ENCODE measurements at places on chromosomes 6 and 20.

GRCh38 chr20:1505871-1506270 is 14.7 kb upstream of the SIRPB2 start:
- DNase-seq: no peak

GRCh38 chr6:161011492-161012480 is 20.2 kb downstream of the MAP3K4 start:
- DNase-seq: no peak

GRCh38 chr20:2104236-2104635 is 2.6 kb downstream of the STK35 start:
- DNase-seq: no peak

- DNase-seq: no peak
Measured at GRCh38 chr6:120496661-120497060, 837.6 kb downstream of the TBC1D32 start.

DNA sequence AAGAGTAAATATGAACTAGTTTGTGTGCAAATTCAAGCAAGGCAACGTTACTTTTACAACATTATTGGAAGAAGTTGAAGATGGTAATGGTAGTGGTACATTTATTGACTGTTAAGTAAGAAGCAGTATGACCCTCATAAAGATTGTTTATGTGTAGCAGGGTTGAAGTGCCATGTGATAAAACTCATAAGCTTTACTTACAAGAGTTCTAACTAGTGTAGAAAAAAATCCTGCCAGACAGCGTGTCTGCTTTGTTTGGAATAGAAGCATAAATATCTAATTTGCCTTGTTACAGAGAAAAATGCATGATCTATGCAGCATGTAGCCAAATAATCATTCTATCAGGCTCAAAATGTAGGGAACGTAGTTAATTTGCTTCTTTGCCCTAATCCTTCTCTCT is 450.8 kb upstream of the SOX4 start:
- DNase-seq: no peak

DNA sequence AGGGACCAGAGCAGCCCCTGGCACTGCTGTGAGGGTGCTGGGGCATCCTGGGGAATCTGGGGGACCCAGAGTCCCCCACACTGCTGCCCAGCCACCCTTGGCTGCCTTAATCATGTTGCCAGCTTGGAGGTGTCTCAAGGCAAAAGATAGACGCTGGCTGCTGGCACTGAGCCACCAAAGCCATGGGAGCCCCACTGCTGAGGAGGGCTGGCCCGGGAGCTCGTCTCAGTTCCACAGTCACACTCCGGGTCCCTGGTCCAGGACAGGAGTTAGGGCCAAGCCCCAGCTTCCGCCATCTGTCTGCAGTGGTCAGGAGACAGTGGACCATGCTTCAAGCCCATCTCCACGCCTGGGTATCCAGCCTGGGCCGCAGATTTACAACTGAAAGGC is 41.0 kb upstream of the HMGA1 start:
- no peak for DNase-seq

DNA sequence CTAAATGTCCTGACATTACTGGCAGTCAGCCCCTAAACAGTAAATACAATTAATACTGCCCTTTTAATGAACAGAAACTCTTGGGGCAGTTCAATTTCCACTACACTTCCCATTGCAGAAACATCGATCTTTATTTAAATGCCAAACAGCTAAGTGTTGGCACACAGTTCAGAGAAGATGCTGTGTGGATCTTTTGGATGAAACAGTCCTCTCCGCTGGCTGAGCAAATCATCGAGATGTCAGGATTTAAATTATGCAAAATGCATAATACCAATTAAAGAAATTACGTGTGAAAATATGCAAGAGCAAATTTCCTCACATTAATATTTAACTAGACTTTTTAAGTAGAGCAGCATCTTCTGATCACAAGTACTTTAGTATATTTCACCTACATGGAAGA is 132.6 kb downstream of the KIF16B start:
- no peak for DNase-seq

- DNase-seq: no peak
Measured at GRCh38 chr6:56749632-56750151, 107.0 kb upstream of the DST start.

DNA sequence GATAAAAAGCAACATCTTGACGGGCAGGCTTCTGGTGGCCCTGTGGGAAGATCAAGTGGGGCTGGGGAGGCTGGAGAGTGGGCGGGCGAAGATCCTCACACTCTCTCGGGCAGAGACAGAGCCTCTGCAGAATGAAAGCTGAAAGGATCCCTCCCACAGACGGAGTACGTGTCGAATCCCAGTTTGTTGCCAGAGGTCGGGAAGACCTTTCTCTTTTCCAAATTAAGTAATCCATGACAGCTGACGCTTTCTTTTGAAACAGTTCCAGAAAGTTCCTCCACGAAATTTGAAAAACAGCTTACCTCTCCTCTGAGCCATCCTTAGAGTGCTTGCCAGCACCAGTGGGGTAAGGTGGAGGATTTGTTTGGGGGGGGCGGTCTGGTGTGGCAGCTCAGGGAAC is 155.6 kb upstream of the SMLR1 start:
- DNase-seq: no peak

GRCh38 chr20:63312690-63313348 is 19.8 kb downstream of the COL20A1 start:
- DNase-seq: no peak

DNA sequence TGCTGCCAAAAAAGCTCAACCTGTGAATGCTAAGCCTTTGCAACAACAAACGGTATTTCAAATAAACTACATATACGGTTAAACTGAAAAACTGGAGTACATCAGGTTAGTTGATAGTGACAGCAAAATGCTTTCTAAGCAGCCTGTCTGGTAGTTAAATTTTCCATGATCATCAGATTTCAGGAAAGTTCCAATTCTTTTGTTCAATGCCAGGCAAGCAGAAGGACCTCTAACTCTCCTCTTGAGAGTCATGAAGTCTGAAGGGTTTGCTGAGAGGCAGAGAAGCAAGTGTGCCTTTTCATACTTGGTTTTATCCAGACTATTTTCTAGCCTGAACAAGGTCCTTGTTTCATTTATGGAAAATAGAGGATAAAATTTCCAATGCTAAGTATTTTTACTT is 4.5 kb downstream of the FLRT3 start:
- no peak for DNase-seq

GRCh38 chr6:37840940-37841300 is 21.4 kb downstream of the ZFAND3 start:
- no peak for DNase-seq

- DNase-seq: no peak
Measured at GRCh38 chr6:21064756-21065340, 528.7 kb upstream of the SOX4 start.

Data from activated T-helper 1 cell treated with anti-CD3 and anti-CD28 coated beads, Interleukin-2, amount 50 U/mL, for 16 hours (primary cell).